Stimulated activated CD8-positive, alpha-beta memory T cell treated with anti-CD3 and anti-CD28 coated beads, Interleukin-7, amount 100 ng/mL, for 24 hours (primary cell): ENCODE measurements at places on chromosomes 2 and 18.
A peak's percentile ranks its signal among the peaks of the same experiment; 100 is the strongest.

DNA sequence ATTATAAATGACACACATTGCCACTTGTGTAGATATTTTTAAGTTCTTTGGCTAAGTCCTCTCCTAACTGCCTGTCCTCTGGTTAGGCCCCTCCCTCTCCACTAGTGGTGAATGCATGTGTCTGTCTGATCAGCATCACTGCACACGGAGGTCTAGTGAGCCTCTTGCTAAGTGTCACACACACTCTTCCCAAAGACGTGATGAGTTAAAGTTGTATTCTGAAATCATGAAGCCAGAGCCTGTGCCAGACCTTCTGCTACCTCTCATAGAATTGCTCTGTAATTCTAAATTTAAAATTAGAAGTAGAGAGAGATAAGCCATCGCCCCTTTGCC lies 41.3 kb downstream of the RALB start:
- no peak for DNase-seq

GRCh38 chr2:197247083-197247482 lies 63.5 kb downstream of the ANKRD44 start:
- no peak for DNase-seq

DNA sequence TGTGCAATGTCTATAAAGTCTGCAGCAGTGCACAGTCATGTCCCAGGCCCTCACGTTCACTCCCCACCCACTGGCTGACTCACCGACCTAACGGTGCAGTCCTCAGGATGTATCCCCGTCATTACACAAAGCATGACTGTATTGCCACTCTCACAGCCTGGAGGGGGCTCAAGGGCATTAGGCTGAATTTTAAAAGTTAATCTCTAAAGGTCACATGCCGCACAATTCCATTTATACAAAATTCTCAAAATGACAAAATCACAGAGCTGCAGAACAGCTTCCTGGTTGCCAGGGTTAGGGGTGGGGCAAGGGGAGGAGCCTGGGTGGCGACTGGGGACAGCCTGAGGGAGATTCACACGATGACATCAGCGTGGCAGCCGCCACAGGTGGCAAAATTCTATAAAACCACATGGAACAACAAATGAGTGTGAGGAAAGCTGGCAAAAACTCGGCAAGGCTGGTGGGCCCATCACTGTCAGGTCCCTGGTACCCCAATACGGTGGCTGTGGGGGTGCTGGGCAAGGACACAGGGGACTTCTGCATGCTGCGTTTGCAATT lies 97.6 kb downstream of the NDUFA10 start:
- peak; percentile 55 for DNase-seq

- DNase-seq: no peak
Measured at GRCh38 chr18:7023581-7023980, 94.0 kb downstream of the LAMA1 start.

GRCh38 chr2:107502539-107502938 lies 324.2 kb upstream of the RGPD4 start:
- no peak for DNase-seq

- DNase-seq: no peak
Measured at GRCh38 chr2:210919128-210919527, 362.7 kb downstream of the CPS1 start.

DNA sequence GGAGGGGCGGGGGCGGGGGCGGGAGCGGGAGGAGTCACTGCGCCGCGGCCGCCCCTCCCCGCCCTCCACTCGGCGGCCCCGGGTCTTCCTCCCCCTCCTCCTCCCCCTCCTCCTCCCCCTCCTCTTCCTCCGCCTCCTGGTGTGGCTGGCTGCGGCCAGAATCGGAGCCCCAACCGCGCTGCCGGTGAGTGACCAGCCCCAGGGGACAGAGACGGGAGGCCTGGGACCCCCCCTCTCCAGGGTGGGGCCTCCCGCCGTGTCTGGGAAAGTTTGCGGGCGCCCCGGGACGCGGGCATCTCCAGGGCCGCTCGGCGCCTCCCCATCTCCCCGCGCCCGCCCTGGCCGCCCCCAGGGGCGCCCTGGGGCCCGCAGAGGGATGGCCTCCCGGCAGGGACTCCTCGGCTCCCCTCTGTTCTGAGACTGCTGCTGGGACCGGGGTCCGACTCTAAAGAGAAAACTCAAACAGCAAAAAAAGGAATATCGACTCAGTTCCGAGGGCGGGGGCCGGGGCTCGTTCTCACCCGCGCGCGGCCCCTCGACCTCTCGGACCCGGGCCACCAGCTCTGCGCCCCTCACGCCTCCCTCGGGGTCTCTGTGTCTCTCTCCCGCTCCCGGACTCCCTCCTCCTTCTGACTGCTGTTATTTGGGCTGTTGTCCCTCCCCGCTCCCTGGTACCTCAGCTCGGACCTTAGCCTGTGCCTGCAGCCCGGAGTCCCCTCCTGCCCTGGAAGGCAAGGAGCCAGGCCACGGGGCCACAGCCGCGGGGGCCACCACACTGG lies at the start of gene STON1:
STON1 (plus strand) TSS at position 122 of the 779 bp plus-strand sequence. CDS start 50,480 bp downstream, outside the sequence.
- no peak for DNase-seq

- no peak for DNase-seq
Measured at GRCh38 chr2:29522951-29523669, 398.3 kb downstream of the ALK start.

DNA sequence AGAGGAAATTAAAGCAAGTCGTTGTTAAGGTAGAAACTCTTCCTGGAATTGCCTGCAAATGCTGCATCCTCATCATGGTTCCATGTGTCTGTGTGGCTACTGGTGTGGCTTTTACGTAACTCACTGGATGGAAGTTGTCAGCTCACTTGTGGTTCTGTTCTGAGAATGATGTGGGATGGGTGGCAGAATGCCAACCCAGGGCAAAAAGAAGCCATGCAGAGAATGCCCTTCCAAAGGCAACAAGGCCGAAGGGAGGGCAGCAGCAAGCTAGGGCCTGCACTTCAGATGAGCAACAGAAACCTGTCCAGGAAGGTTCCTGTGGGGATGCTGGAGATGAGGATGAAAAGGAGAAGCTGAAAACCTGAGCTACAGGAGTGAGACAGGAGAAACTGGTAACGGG lies 10.4 kb upstream of the NAPG start:
- no peak for DNase-seq

DNA sequence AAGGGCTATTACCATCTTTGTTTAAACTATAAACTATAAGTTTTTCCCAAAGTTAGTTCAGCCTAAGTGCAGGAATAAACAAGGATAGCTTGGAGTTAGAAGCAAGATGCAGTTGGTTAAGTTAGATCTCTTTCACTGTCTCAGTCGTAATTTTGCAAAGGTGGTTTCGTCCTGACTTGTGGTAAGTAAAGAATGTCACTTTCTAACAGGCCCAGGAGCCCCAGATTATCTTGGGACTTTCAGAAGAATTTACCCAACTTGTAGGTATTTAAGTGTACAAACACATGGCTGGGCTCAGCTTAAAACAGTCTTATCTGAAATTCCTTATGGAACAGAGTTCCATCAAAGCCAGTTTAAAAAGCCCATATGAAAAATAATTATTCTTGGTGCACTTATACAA lies 18.3 kb upstream of the FAM98A start:
- DNase-seq: no peak

GRCh38 chr2:33015421-33016142 lies 68.8 kb downstream of the LTBP1 start:
- no peak for DNase-seq

GRCh38 chr18:2075499-2075898 lies 495.8 kb downstream of the METTL4 start:
- DNase-seq: no peak

DNA sequence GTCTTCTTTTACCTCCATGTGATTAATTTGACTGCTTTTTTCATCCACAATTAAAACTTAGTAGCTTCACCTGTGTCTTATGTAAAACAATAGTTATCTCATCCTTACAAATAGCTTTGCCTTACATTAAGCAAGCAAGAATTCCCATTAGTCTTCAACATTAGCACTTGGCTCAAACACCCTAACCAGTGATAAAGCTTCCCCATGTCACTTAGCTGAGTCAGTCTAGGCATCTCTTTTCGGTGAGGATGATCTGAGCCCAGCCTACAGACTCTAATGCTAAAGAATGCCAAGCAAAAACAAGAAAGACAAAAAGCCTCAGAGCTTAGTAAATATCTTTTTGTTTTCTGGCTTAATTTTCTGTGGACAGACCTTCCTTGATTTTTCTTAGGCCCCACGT lies 26.1 kb downstream of the GAD1 start:
- no peak for DNase-seq

DNA sequence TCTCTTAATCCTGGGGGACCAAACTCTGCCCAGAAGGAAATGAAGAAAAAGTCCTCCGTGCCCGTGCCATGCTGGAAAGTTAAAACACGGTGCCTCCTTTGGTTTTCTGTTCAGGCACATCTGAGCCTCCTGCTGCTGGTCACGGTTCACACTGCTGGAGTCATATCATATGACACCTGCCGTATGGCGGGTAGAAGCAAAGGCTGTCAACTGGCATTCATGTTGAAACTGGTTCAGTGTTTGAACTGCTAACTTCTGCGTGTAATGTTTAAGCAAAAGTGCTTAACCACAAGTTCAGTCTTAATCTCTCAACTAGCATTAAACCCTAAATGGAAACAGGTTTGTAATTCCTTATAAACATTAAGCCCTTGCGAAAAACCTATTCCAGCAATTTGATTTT lies 3.1 kb downstream of the STK39 start:
- DNase-seq: peak; percentile 19

GRCh38 chr2:232483311-232483922 lies 4.2 kb downstream of the ECEL1 start:
- no peak for DNase-seq

DNA sequence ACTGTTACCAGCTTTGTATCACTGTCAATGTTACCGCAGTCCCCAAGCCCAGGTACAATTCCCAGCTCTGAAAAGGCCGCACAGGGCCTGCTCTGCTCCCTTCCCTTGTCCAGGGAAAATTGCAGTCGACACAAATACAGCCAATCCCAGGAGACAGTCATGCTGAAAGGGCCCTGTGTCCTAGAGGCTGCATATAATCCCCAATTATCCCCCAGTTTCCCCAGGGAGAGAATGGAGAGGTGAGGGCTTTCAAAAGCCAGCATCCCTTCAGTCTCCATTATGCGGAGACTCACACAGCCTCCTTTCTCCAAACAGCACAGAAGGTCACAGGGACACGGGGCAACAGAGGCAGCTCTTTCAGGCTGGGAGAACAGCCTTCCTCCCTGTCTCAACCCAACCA lies 17.1 kb upstream of the CTIF start:
- DNase-seq: no peak

DNA sequence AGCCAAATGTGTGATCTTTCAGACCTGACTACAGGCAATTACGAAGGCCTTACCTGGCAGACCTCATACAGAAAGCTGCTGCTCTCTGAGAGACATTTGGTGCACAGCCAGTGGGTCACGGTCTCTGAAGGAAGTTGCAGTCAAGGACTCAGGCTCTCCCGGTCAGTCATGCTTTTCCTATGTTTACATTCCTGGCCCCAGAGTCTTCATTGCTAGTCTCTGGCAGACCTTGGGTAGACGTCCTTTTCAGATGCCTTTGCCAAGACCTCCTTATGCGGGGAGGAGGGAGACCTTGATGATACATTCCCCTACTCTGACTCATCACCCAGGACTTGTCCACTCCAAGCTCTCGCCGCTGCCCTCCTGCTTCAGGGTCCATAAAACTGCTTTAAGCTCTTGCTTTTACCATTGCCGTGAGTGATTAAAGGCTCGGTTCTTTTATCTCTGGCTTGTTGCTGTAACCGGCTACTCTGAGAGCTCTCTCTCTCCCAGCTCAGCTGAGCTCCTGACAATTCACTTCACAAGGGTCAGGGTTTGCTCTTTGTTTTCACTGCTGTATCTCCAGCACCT lies 62.0 kb upstream of the SLC35F5 start:
- DNase-seq: no peak

DNA sequence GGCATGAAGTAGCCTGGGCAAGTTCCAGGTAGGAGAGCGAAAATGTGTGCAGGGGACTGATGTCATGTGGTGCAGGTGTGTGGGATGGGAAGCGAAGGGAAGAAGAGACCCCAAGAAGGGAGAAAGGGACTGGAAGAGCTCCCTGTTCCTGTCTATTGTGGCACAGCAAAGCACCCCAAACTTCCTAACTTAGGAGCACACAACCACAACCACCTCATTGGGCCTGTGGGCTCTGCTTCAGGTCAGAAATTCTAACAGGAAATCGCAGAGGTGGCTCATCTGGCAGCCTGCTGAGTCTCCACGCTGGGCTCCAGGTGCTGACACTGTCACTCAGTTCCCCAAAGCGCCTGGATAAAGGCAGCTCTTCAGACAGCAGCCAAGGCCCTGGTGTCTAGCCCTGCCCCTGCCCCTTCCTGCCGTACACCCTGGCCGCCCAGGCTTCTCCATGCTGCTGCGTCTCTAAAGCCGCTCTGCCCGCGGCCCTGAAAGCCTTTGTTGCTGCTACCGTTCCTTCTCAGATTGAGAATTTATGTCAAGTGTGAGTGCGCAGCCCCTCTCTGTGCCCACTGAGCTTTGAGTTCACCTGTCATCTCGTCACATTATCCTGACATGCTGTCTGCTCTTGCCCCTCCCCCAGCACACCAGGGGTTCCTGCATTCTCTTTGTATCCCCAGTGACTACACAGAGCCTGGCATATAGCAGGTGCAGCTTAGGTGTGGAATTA lies 140.2 kb upstream of the BCL2L11 start:
- DNase-seq: no peak

DNA sequence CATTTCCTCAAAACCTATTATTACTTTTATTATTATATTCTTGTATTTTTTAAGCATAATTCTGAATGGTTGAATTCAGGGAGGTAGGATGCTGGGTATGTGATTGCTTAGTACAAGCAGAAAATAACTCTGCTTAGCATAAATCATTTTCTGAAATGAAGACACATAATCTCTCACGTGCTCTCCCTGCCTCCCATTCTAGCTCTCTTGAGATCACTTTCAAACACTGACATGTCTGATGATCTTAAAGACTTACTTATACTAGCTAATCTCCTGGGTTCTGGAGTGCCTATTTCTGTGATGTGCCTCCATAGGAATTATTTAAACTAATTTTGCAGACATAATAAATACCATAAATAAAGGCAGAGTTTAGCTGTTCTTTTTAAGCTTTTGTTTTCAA lies 1136.0 kb downstream of the SUCLG1 start:
- DNase-seq: no peak

DNA sequence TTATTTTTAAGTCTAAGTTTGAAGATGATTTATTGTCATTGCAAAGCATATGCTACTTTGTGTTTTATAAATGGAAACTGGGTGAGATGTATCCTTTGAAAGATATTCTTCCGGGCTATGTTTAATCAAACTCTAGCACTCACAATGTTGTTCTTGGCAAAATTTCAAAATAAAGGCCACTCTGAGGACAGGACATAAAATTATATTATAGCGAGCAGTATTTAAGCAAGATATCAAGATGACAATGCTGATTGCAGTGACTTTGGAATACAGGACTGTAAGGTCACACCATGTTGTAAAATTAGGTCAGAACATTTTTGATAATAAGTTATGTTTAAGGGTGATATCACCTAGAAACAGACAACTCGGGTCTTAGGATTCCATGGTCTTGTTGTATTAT lies 14.2 kb downstream of the RPRM start:
- no peak for DNase-seq

DNA sequence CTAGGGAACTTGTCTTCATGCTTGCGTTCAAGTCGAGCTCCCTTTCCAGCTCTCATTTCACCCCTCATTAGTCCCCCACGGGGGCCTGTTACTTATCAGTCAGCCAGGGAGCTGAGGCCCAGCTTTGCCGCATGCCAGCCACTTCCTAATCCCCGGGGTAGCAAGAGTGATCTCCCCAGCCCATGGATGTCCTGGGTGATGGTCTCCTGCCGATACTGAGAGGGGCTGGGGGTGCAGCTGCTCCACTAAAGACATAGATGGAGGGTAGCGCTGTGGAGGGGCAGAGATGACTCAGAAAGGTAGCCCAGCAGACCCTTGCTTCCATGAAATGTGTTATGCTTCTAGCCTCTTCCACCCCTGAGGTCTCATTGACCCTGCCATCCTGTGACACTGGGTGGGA lies 314.0 kb upstream of the EPAS1 start:
- no peak for DNase-seq
